ENCODE measurements at places on chromosomes 4 and X.

GRCh38 chr4:39877971-39878370 is 99.7 kb downstream of the PDS5A start:
- DNase-seq, result no peak

GRCh38 chr4:88793475-88793874 is 95.8 kb upstream of the NAP1L5 start:
- no peak for DNase-seq

- no peak for DNase-seq
Measured at GRCh38 chr4:13903061-13903460, 275.5 kb upstream of the BOD1L1 start.

DNA sequence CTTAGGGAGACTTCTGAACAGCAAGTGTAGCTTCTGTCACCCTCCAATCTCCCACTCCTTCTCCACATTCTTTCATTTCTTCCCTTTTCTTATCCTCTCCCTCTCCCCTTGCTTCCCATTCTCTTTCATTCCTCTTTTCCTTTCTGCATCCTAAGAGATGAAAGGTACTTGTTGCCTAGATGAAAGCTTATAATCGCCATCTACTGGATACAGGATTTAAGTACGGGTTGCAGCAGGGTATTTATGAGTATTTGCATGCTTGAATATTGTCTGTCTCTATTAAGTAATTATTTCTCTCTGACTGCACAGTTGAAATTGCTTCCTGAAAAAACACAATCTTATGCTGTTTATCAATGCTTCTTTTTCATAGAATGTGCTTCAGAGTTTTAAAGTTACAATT is 174.0 kb upstream of the TENT5D start:
- no peak for DNase-seq

GRCh38 chr4:128134925-128135324 is 73.8 kb downstream of the LARP1B start:
- no peak for DNase-seq
